Upper lobe of right lung (tissue), 1 donor: ENCODE measurements at places on chromosomes 7 and 10. TPM values are rescaled to one million over a fixed set of nuclear protein-coding genes. Genes with fewer than 3 reads are reported as not detected.

DNA sequence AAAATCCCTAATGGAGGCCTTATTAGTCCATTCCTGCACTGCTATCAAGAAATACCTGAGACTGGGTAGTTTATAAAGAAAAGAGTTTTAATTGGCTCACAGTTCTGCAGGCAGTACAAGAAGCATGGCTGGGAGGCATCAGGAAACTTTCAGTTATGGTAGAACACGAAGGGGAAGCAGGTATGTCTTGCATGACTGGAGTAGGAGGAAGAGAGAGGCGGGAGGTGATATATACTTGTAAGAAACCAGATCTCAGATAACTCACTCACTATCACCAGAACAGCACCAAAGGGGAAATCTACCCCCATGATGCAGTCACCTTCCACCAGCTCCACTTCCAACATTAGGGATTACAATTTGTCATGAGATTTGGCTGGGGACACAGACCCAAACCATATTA is 35.8 kb downstream of the GNAI1 start:
- no peak for DNase-seq

DNA sequence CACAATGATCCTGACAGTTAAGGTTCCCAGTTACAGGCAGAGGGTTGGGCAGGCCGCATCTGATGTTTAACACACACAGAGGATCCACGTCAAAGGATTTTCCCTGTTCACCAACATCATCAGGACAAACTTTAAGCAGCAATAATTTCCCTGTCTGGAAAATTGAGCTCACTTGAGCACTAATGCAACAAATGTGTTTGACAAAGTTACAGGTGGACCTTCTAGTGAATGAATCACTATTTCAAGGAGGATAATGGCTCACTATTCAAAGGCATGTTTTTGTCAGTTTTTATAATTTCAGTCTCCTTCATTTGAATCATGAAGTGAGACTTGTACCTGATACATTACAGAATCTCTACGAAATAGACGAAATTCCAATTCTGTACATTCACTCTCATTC is 127.3 kb downstream of the DIP2C start:
- DNase-seq = no peak

- DNase-seq = peak; percentile 75
Measured at GRCh38 chr7:142898377-142899170, 13.0 kb upstream of the TRPV6 start.

- DNase-seq = peak; percentile 89
Measured at GRCh38 chr10:87659571-87660483, at the start of gene PAPSS2. PAPSS2 (plus strand) TSS chr10:87659878; CDS start chr10:87659982, 104 bp downstream.

GRCh38 chr10:98908868-98909267 is 326.8 kb downstream of the HPSE2 start:
- no peak for DNase-seq

- DNase-seq = no peak
Measured at GRCh38 chr10:76333796-76334195, 902.4 kb downstream of the LRMDA start.

DNA sequence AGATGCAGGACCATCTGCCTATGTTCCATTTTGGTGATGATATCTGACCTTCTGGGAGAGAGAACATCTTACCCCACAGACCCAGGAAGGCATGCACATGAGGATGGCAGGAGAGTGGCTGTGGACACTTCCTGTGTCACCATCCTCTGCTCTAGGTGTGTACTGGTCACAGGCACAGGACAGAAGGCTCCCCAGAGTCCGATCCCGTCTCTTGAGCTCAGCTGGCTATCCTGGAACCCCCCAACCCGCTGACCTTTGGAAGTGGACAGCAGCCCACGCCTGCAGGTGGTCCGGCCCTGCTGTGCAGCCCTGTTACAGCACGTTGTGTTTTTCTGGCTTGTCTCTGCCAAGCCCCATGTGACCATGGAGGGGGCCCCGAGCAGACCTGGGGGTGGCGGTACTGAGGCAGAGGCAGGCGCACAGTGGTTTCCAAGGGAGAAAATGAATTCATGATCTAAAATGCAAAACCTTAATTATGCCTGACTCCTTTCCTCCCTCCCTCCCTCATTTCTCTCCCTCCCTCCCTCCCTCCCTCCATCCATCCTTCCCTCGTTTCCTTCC is 178.8 kb downstream of the CUX1 start:
- DNase-seq = no peak

DNA sequence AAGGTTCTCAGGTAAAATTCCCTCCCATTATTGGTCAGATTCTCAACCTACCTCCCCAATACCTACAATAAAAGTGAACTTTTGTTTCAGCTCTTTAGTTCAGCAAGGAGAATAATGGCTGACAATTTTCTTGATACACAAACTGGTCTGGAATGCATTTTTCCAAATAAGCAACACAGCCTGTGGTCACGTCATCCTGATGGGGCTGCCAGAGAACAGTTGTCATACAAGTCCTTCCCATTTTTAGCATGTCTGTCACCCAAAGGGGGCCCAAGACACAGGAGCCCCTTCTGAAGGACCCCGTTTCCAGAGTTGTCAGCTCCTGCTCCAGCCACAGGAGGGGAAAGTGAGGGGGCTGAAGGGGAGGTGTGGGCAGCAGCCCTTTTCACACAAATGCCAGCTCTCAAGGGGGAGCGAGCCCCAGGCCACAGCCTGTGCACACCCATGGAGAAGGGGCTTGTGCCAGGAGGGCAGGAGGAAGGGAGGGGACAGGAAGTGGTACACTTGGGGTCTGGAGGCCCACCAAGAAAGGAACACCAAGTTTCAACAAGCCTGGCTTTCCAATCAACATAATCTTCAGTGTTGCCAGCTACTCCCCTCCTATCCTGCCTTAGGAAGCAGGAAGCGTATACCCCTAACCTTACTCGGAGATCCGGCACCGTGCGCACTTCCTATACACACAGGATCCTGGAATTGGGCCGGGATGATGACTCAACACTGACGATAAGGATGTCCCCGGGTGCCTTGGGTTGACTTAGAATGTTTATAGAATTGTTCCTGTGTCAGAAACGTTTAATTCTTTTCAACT is 43.4 kb upstream of the PDLIM1 start:
- DNase-seq = no peak

GRCh38 chr10:7374795-7375194 is 36.0 kb downstream of the SFMBT2 start:
- DNase-seq = no peak

DNA sequence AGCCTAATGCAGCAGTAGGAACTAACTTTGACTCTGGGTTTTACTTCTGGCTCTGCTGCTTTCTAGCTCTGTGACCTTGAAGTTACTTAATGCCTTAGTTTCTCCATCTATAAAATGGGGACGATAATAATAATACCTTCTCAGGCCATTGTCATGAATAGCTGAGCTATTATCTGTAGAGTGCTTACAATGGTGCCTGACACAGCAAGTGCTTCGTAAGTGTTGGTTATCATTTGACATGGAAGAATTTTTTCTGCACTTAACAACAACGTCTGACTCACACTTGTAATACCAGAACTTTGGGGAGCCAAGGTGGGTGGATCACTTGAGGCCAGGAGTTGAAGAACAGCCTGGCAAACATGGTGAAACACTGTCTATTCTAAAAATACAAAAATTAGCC is 140.5 kb downstream of the ARL4A start:
- no peak for DNase-seq

- DNase-seq = no peak
Measured at GRCh38 chr7:33196221-33196620, 66.9 kb downstream of the BBS9 start.

- no peak for DNase-seq
Measured at GRCh38 chr7:65444899-65445823, 71.5 kb downstream of the ZNF92 start.

GRCh38 chr10:2759233-2759632 is 308.1 kb upstream of the PFKP start:
- DNase-seq = no peak

GRCh38 chr10:124150189-124150806 is 56.9 kb upstream of the CHST15 start:
- no peak for DNase-seq

DNA sequence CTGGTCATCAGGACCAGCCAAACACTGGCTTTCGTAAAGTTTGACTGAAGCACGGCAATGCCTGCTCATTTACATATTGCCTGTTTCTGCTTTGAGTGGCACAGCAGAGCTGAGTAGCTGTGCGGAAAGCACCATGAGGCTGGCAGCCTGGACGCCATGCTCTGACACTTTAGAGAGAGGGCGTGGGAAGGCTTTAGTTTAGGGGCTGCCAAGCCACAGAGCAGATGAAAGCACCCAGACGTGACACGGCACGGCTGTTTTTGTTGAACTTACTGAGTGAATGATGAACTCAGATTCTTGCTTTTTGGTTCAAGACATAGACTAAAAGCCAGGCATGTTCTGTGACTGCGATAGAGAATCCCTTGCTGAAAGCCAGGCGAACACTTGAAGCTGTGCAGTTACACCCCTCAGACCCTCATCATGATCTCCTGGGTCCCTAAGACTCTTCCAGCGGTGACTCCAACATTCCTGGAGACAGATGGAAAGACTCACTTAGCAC is 182.1 kb downstream of the ZMYND11 start:
- DNase-seq = peak; percentile 63

GRCh38 chr10:18955061-18955460 is 93.5 kb upstream of the MALRD1 start:
- DNase-seq = no peak

DNA sequence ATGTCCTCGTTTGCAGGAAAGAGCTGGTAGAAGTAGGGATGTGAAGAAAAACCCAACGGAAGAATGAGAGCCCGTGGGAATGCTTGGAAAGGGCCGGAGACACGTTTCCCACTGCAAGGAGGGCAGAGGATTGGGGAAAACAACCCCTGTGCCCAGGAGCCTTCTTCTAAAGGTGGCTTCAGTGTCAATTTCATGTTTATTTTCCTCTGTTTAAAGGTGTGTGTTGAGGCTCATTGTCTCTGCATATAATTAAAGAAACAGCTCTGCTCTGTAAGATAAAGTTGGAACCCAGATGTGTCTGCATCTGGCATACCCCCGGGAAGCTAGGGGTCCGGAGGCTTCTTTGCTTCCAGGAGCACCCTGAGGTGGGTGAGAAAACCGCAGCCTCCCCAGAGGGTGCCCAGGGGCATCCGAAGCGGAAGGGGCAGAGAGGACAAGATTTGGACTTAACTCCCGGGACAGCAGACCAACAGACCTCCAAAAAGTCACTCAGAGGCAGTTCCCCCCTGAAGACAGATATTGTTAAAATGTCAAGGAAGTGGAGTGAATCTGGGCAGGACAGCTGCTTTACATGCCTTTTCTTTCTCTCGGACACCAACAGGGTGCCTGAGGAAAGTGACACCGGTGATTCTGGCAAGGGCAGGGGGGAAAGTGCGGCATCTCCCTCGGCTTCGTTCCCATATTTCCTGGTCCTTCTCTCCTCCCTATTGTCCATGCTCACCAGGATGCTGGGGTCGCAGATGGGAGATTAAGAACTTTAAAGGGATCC is 8.6 kb upstream of the GATA3 start:
- DNase-seq = no peak

DNA sequence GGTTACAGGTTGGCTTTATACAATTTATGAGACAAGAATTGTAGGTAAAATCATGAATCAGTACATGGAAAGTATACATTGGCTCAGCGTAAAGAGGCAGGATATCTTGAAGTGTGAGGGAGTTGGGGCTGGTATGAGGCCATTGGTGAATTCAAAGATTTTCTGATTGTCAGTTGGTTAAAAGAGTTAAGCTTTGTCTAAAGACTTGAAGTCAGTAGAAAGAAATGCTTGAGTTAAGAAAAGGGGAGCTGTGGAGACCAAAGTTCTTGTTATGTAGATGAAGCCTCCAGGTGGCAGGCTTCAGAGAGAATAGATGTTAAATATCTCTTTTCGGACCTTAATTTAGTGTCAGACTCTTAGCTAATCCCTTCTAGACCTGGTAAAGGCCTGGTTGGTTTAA is 341.0 kb downstream of the GALNT17 start:
- DNase-seq = no peak

DNA sequence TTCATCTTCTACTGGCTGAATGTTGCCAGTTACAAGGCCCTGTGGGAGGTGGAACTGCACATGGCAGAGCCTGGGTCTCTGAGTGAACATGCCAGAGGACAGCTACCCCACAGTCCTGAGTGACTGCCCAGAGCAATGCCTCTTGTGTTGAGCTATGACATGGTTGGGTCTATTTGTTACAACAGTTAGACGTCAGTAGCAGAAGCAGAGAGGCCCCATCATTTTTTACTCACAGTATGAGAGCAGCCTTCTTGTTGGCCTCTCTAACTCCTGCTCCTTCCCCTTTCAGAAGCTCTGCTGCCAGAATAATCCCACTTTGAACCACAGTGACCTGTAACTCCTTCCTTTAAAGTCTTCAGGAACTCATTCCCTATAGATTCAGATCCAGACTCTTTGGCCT is 30.8 kb upstream of the NRP1 start:
- no peak for DNase-seq

GRCh38 chr10:11720260-11720741 is 21.9 kb upstream of the ECHDC3 start:
- no peak for DNase-seq

GRCh38 chr10:48469516-48470020 is 135.3 kb downstream of the ARHGAP22 start:
- peak; percentile 21 for DNase-seq

GRCh38 chr10:17431871-17432311 is 22.5 kb downstream of the ST8SIA6 start:
- DNase-seq = no peak

EMX2 gene
- not detected for total RNA-seq

ADAM22 gene
- 4.3 TPM for total RNA-seq

UNCX gene
- total RNA-seq = not detected

OR2F2 gene
- total RNA-seq = not detected

MKRN1 gene
- total RNA-seq = 84.4 TPM

ANKIB1 gene
- 50.1 TPM for total RNA-seq

CALML5 gene
- not detected for total RNA-seq

ITPRID1 gene
- not detected for total RNA-seq

ANTXRL gene
- total RNA-seq = not detected

POLD2 gene
- total RNA-seq = 60.2 TPM

TSPAN15 gene
- total RNA-seq = 47.3 TPM
